NK-92 treated with Interleukin-12 subunit alpha and Interleukin-12 subunit beta, amount 100 ng/mL, for 24 hours (cell line): ENCODE measurements at places on chromosomes 7 and 10.

DNA sequence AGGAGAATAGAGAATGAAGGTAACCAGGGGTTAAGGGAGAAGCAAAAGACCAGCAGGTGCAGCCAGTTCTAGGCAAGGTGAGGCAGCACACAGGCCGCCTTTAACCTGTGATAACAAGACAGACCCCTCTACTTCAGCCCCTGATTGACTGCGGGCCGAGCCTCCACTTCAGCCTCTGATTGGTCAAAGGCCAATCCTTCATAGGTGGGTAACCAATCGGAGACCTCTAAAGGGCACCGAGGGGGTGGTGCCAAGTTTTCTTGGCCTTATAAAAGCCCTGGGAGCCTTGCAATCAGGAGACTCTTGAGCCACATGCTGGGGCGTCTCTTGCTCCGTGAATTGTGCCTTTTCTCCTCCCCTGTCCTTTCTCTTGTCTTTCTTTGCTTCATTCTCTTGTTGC lies 98.8 kb downstream of the ELFN1 start:
- DNase-seq: no peak

- DNase-seq: no peak
Observed at GRCh38 chr7:119733127-119733879, 539.7 kb upstream of the KCND2 start.

DNA sequence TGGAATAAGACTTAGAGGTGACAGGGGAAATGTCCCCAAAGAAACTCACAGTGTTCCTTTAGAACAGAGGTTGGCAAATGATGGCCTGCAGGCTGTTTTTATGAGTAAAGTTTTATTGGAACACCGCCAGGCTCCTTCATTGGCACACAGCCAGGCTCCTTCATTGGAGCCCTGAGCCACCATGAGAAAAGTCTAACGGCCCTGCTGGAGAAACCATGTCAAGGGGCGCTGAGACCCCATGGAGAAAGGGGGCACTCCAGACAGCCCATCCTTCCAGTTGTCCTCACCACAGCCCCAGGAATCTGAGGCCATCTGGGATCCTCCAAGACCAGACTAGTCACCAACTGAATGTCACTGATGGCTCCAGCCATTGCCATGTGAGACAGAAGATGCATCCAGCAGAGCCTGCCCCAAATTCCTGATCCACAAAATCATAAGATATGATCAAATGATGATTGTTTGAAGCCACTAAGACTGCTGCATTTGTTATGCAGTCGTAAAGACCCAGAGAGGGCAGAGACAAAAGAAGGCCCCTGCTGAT lies 88.2 kb upstream of the GPR26 start:
- no peak for DNase-seq

DNA sequence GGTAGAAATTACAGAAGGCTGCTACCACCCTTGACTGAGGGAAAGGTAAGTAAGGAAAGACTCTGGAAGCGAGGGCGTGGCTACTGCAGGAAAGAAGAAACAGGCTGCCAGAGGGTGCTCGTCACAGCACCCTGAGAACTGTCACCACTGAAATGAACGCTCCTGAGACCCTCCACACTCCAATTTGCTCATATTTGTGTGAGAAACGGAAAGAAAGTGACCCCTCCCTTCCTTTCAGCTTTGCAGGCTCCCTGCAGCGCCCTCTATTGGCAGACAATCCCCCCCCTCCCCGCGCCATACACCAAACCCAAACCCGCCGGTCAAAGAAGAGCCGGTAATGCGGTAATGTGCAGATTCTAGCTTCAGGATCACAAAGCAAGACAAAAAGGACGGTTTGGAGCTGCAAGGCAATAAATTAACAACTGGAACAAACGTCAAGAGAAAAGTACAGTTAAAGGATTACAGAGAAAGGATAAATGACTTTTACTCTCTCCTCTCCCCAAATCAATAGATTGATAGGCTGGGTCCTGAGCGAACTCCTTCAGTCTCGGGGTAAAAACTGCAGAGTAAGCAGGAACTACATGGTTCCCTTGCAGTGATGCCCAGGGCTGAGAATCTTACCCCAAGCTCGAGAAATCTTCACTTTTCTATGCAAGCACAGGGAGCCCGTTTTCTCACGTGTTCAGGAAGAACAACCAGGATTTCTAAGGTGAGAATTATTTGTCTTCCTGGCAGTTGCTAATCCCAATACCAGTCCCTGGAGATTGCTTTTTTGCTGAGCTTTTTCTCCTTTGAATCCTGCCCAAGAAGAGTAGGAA lies 47.6 kb downstream of the STEAP1B start:
- DNase-seq: no peak

GRCh38 chr10:12333380-12334185 lies 15.8 kb upstream of the CAMK1D start:
- no peak for DNase-seq

GRCh38 chr7:31748084-31748483 lies 61.1 kb downstream of the PPP1R17 start:
- DNase-seq: no peak

- no peak for DNase-seq
Observed at GRCh38 chr7:3056234-3057065, 12.8 kb upstream of the CARD11 start.

DNA sequence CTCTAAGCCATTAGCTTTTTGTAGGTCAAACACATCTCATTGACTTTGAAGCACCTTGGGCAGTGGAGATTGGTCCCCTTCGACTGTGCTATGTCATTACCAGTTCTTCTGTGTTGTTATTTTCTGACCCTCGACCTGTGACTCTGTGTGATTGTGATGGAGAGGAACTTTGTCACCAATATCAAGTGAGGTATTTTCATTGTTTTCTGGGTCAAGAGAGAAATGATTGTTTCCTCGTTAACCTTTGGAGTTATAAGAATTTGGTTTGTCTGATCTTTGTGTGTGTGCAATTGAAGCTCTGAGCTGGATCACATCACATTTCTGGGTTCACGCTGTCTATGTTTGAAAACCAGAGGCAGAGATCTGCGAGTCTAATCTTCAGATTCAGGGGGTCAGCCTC lies 432.2 kb upstream of the KLF6 start:
- no peak for DNase-seq

DNA sequence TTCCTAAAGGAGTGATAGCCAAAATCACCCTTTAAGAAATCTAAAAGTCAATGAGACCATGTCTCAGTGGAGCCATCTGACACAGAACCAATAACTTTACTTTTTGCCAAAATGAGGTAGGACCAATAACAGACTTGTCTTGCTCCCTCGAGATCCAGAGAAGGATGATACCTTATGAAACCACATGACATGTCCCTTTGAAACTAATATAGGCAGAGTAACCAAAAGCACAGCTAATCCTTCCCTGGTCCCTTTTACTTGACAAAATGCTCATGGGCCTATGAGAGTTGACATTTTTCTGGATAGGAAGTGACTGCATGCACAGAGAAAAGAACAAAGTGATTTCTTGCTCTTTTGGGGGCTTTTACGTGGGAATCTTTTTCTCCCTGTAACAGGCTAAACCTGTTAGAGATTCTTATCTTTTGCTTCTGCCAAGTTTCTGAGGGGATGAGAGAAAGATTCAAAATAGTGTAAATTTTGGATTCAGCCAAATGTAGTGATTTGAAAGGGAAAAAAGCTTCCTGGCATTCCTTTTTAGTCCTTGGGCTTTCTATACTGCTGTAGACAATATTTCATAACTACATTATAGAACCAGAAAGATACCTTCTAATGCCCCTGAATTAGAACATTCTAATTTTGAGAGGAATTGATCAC lies 87.6 kb downstream of the ARMH3 start:
- no peak for DNase-seq

GRCh38 chr10:58517491-58518355 lies 5.1 kb downstream of the BICC1 start:
- DNase-seq: no peak

- no peak for DNase-seq
Observed at GRCh38 chr10:131155218-131155875, 156.2 kb downstream of the TCERG1L start.

DNA sequence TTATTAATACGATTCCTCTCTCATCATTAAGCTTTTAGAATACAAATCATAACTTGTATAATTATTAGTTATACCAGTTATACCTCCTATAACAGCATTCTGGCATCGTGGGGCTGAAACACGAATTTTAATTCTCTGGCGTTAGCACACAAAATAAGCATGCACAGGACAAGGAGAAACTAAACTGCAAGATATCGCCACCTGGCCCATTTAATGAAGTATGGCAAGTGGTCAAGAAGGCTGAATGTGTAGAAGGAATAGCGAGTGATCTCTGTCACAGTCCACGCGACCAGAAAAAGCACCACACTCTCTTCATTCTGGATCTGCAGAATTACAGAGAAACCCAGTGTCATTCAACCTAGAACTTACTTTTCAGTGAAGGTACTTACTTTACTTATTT lies 18.1 kb downstream of the HACD1 start:
- DNase-seq: no peak

GRCh38 chr7:146054909-146055308 lies 61.7 kb upstream of the CNTNAP2 start:
- no peak for DNase-seq

GRCh38 chr7:25945608-25946007 lies 206.4 kb upstream of the NFE2L3 start:
- DNase-seq: no peak

- no peak for DNase-seq
Observed at GRCh38 chr7:84654273-84654672, 459.7 kb upstream of the SEMA3A start.

DNA sequence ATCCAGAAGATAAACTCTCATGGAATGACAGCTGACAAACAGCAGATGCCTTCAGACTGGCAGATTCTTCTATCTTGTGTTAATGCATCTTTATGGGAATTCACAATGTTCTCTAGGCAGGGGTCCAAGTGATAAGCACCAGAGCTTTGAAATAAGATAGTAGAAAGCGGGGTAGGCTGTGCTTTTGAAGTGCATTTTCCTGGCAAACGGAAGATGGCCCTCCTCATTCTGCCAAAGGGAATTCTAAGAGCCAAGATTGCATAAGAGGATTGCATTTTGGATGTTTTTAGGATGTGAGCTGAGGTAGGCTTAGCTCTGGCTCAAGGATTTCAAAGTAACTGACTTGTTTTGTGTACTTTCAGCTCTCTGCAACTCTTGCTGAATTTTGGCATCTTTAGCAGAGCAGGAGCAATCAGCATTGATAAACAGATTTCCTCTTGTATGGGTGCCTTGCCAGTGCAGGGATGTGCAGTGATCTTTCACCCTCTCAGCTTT lies 298.5 kb upstream of the KLF6 start:
- DNase-seq: no peak
